Activated CD4-positive, alpha-beta T cell treated with anti-CD3 and anti-CD28 coated beads, Interleukin-2, amount 50 U/mL, for 4 hours (primary cell): ENCODE measurements at places on chromosomes 3 and 15.

DNA sequence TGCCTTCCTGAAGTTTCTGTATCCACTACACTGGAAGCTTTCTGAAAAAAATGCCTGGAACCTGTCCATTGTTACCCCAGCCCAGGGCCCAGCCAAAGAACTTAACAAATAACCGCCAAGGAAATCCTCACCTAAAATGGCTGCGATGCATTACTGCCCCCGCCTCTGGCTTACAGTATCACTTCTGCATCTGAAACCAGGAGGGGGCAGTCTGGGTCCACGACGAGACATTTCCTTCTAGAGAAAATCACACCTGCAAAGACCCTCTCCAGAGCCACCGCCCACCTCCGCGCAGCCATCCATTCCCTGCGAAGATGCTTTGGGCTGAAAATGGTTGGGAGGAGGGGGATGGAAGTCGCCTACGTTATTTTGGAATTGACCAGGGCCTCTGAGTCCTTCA, 22.4 kb upstream of the CELF6 start:
- DNase-seq, result peak; percentile 29

DNA sequence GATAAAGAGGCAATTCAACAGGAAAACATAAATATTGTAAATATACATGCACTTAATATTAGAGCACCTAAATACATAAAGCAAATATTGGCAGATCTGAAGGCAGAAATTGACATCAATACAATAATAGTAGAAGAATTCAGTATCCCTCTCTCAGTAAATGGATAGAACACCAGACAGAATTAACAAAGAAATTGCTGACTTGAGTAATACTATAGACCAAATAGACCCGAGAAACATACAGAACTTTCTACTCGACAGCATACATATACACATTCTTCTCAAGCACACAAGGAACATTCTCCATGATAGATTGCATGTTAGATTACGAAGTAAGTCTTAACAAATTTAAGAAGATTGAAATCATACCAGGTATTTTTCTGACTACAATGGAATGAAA, 50.2 kb downstream of the OXSM start:
- DNase-seq, result no peak

DNA sequence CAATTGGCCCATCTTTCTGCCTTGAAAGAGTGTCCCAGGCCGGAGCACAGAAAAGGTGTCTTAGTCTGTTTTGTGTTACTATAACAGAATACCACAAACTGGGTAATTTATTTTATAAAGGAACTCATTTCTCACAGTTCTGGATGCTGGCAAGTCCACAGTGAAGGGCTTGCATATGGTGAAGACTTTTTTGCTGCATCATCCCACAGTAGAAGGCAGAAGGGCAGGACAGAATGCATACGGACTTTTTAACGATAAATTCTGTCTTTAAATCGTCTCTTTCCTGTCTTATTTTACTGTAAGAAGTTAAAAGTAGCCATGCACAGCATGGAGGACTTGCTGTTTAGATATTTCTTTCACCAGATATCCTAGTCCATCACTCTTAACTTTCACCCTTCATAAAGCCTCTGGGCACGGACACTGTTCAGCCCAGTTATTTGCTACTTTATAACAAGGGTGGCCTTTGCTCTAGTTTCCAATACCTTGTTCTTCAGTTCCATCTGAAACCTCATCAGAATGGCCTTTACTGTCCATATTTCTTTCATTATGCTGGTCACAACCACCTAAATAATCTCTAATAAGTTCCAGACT, 10.3 kb upstream of the EIF1B start:
- no peak for DNase-seq

DNA sequence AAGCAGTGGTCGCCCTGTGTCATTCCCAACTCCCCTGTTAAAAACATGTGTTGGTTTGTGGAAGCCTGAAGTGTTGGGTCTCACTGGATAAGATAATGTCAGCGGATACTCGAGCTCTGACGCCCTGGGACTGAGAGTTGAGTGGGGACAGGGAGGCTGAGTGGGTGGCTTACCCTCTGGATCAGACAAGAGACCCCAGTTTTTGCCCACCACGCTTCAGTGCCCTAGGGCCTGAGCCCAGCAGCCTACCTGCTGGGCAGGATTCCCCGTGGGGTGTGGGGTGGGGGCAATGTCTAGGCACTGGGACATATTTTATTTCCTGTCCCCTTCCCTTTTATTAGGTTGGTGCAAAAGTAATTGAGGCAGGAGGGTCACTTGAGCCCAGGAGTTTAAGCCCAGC, 75.0 kb downstream of the SMAD6 start:
- no peak for DNase-seq

DNA sequence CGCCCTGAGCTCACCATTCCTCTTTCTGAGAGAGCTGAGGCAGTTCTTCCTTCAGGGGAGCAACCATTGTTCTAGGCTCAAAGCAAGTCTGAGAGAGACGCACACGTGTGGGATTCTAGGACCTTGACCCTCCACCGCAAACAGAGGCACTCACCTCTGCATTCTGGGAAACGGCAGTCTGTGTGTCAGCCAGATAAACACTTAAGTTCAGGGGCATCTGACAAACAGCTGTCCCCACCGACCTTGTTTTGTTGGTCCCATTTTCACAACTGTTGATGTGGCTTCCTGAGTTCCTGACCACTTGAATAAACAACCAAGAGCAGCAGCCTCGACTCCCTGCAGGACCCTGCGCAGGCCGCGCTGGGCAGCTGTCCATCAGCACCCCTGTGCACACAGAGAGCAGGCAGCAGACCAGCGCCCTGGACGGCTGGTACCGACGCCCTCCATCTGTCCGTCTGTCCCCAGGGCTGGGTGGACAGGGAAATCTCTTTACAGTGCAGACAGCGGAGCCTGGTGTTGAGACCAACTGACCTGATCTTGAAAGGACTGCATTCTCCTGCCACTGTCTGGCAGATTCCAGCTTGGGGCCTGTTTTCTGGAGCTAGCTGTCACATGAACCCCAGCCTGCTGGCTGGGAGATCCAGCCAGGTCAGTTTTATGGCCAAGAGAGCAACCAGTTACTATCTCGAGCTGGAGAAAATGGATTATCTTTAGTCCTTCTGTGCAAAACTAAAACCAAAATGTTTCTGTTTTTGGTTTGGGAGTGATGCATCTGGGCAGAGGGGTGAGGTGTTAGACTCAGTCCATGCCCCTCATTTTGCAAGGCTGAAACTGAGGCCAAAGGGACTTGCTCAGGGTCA, 64.2 kb downstream of the FAM43A start:
- DNase-seq, result no peak

GRCh38 chr15:83854950-83855707, 201.2 kb downstream of the ADAMTSL3 start:
- no peak for DNase-seq

GRCh38 chr3:143849854-143850549, 1.7 kb upstream of the SLC9A9 start:
- no peak for DNase-seq

- DNase-seq, result no peak
Measured at GRCh38 chr3:144590854-144591253, 619.2 kb downstream of the DIPK2A start.

GRCh38 chr3:136404056-136404455, 153.9 kb downstream of the PCCB start:
- DNase-seq, result no peak

GRCh38 chr3:197392961-197393360, 94.5 kb upstream of the DLG1 start:
- DNase-seq, result no peak
